SK-N-DZ (cell line): ENCODE measurements at places on chromosomes 2 and 18.

DNA sequence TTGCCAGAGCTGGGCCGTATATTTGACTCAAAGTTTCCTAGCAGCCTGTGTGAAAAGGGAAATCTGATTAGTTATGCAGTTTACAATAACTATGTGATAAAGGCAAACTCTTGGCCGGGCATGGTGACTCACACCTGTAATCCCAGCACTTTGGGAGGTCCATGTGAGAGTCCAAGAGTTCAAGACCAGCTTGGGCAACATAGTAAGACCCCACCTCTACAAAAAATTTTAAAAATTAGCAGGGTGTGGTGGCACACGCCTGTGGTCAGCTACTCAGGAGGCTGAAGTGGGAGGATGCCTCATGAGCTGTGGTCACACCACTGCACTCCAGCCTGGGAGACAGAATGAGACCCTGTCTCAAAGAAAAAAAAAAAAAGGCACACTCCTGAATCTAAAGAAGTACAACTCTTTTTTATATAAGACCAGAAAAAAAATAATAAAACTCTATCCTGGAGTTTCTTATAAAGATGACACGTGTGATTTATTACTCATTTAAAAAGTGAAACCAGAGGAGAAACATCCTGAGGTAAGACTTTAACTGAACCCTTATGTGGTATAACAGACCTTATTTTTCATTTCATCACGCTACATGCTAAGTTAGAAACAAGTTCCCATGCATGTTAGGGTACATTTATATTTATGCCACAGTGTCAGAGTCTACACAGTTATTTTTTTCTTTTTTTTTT, 32.6 kb upstream of the KCMF1 start:
- DNase-seq, result no peak

- DNase-seq, result no peak
Observed at GRCh38 chr2:100809506-100809905, 10.4 kb upstream of the NPAS2 start.

DNA sequence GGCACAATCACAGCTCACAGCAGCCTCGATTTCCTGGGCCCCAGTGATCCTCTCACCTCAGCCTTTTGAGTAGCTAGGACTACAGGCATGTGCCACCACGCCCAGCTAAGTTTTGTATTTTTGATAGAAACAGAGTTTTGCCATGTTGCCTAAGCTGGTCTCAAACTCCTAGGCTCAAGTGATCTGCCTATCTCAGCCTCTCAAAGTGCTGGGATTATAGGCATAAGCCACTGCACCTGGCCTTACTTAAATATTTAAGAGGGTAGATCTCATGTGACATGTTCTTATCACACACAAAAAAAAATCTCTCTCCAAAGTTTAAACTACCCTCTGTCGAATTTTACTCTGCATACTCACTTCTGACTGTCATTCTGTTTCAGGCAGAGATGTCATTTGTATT, 75.4 kb upstream of the CHRNA1 start:
- DNase-seq, result no peak

GRCh38 chr2:239283961-239284795, 116.6 kb downstream of the HDAC4 start:
- no peak for DNase-seq

- DNase-seq, result no peak
Observed at GRCh38 chr2:42999856-43000241, 207.5 kb upstream of the HAAO start.

DNA sequence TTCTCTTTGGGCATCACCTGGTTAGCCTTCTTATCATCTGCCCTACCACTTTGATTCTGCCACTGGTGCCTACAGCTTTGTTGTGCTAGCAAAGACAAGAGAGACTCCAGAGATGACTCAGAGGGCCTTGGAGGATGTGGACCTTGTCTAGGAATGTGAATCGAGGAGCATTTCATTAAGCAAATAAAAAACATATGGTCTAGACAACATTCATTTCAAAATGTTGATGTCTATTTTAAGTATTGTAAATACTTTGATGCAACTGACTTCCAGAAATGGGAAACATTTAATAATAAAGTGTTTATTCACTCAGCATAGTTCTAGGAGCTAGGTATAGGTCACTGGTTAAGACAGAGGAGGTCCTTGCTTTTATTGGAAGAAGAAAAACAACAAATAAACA, 195.5 kb downstream of the CDCA7 start:
- no peak for DNase-seq

DNA sequence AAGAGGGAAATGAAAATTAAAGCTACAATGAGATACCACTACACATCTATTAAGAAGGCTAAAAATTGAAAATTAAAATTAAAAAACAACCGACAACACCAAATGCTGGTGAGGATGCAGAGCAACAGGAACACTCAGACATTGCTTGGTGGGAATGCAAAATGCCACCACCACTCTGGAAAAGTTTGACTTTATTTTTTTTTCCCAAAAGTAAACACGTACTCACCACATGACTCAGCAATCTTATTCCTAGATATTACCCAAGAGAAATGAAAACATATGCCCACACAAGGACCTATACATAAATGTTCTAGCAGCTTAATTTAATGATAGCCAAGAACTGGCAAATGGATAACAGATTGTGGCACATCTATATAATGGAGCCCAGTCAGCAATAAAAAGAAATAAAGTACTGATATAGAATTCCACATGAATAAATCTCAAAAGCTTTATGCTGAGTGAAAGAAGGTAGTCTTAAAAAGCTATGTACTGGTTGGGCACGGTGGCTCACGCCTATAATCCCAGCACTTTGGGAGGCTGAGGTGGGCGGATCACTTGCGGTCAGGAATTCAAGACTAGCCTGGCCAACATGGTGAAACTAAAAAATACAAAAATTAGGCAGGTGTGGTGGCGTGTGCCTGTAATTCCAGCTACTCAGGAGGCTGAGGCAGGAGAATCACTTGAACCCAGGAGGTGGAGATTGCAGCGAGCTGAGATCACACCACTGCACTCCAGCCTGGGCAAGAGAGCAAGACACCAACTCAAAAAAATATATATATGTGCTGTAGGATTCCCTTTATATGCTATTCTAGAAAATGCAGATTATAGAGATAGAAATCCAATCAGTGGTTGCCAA, 4.2 kb upstream of the PROC start:
- DNase-seq, result no peak

DNA sequence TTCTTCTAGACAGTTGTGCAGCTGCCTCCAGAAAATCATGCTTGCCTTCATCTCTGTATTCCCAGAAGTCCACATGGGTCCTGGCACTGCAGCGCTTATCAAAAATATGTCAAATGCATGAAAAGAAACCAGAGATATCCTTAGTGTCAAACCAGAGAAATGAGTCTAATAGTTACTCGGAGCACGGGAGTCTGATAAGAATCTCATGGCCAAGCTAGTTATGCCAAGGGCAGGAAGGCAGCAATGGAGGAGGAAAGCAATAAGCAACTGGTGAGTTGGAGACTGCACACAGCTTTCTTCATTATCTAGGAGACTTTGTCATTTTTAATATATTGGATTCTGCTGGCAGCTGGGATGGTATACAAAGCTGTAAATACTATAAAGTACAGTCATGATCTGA, 38.6 kb downstream of the TRIB2 start:
- peak; percentile 47 for DNase-seq

- no peak for DNase-seq
Observed at GRCh38 chr2:231890896-231891513, 35.2 kb downstream of the NPPC start.

DNA sequence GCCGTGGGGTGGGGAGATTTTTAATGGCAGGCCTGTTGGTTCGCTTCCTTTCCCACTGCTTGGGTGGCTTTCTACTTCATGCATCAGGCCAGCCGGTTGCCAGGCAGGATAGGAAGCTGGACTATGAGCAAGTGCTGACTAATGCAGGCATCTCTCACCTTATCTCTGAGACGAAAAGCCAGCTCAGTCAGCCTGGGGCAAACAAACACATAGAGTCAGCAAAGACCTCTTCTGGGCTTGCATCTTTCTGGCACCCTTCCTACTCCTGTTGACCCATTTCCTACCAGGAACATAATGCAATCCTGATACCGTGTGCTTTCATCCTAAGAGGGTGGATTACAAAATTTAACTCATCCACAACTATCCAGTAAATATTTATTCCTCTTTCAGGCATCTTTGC, 416.6 kb upstream of the MEX3C start:
- no peak for DNase-seq

DNA sequence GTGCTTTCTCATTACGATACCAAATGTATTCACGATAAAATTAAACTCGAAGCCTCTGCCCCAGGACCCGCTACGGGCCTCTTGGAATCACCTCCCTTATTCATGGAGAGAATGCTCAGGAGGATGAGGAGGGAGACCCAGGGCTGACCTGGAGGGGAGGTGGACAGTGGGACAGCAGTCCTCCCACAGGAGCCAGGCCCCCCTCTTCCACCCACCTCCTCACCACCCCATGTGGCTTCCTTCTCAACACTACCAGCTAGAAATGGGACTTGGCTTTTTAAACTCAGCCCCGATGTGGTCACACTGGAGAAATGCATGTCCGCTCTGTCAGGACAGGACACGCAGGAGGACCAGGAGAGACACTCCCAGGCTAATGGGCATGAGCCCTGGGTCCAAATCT, 147.9 kb upstream of the ID2 start:
- DNase-seq, result no peak

DNA sequence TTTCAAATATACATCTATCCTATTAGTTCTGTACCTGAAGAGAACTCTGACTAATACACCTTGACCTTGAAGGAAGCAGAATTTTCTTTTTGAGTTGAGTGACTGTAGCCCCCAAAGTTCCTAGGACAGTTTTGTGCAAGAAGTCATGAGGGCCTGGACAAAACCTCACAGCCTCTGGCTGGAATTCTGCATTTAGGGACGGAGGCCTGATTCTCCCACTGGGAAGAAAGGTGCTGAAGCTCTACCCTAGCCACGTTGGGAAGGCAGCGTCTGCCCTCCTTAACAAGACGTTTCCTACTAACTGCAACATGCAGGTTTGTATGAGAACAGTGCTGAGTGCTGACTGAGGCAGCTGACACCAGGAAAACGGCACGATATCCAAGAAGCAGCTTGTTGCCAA, 74.4 kb upstream of the ZCCHC2 start:
- no peak for DNase-seq

DNA sequence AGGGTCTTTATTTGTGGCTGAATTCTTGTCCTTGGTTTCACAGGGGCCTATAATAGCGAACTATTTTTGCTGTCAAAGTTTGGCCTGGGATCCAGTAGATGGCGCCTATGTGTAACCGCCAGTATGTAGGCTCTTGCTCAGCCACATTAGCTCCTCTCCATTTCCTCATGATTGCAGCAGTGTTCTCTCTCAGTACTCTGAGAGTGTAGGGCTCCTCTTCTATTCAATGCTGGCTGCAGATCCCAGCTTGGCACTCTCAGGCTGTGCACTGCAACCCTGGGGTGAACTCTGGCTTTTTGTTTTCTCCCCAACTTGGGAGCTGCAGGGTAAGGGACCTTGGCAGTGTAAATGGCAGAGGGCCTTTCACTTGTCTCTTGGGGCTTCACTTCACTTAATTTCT, 344.6 kb upstream of the CHAC2 start:
- DNase-seq, result peak; percentile 21

DNA sequence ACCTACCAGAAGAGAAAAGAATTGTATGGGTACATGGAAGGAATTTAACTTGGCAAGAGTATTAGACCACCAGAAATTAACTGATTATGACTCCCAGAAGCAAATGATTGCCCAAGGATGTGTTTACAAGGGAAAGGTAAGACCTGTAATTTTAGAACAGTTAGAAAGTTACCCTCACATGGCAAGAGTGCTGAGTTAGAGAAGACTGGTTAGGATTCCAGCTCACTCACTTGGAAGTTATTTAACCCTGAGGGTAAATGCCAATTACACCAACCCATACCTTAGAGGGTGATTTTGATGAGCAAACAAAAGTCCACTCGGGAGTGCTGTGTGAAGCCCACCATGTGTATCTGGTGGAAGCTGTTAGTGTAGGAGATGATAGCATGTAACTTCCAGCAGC, 170.2 kb downstream of the TPGS2 start:
- no peak for DNase-seq
